NCI-H82 (cell line): ENCODE measurements at places on chromosomes 13 and 19.
A peak's percentile ranks its signal among the peaks of the same experiment; 100 is the strongest.

GRCh38 chr13:100300708-100301107, 211.8 kb downstream of the PCCA start:
- DNase-seq = peak; percentile 99

- peak; percentile 0 for DNase-seq
Observed at GRCh38 chr19:9528757-9529336, 9.6 kb downstream of the ZNF426 start.

DNA sequence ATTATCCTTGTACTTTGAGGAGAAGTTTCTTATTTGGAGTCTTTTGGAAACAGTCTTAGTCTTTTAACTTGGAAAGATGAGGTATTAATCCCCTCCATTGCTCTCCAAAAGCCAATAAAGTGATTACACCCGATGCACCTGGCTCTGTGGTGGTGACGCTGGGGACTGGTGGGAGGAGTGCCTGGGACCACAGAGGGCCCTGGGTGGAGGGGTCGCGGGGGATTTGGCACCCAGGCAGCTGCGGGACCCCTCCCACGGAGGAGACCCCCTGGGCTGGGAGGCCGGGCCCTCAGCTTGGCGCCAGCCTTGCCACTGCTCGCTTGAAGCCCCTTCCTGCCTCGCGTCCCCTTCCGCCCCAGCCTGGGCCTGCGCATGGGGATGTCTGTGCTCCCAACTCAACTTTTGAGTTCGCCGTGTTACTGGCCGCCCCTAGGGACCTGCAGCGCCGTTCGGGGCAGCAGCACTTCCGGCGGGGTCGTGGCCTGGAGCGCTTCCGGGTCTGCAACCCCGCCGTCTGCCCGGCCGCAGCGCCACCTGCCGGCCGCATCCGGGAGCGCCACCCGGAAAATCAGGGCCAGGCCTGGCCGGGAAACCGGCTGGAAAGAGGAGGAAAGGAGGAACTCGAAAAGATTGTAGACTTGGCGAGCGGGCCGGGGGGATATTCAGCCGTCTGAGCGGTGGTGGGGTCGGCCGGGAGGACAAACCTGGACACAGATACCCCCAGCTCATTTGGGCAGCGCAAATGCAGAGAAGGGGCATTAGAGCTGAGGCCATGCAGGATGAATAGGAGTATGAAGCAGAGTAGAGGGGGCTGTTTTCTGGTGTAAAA, 8.4 kb downstream of the PEAK3 start:
- DNase-seq = peak; percentile 89

DNA sequence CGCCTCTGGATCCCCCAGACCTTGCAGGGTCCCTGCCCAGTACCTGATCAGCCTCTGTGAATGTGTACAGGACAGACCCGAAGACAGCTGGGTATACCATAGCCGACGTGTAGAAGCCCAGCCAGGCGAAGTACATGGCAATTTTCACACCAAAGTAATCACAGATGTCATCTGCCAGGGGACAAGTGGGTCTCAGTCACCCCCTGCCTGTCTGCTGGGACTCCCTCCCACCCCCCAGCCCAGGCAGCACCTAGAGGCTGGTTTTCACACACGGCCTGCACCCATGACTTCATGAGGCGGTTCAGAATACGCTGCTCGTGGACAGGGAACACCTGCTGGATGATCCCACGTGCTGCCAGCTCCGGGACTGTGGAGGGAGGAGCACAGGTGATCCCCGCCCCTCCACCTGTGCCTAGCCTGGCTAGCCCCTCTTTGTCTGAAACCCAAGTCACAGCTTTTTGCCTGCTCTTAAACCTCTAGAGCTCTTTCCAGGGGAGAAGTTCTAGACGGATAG, 3.6 kb downstream of the ANO8 start:
- DNase-seq = no peak

DNA sequence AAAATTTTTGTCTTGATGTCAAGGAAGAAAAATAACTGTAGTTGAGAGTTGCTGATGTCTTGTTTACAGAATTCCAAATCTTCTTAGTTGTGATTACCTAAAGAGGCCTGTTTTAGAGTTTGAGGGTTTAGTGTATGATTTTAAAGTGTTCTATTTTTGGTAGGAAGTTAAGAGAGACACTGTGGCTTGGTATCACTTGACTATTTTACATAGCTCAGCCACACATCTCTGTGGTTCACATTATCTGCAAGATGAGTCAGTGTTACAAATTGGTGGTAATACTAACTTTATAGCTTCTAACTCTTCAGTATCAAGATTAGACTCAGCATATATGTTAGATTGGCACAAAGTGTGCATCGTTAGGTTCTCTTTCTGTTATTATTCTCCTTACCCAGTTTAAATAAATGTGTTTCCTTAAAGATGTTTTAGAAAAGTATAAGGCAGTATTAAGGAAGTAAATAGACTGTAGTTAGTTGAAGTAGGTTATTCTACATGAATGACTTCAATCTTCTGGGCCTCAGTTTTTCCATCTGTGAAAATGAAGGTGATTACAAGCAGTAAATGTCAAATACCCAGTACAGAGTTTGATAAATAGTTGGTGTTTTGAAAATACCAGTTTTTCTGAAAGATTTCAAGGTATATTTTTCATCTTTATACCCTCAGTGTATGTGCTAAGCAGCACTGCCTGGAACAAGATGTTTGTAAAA, 33.4 kb downstream of the COG6 start:
- DNase-seq = no peak

DNA sequence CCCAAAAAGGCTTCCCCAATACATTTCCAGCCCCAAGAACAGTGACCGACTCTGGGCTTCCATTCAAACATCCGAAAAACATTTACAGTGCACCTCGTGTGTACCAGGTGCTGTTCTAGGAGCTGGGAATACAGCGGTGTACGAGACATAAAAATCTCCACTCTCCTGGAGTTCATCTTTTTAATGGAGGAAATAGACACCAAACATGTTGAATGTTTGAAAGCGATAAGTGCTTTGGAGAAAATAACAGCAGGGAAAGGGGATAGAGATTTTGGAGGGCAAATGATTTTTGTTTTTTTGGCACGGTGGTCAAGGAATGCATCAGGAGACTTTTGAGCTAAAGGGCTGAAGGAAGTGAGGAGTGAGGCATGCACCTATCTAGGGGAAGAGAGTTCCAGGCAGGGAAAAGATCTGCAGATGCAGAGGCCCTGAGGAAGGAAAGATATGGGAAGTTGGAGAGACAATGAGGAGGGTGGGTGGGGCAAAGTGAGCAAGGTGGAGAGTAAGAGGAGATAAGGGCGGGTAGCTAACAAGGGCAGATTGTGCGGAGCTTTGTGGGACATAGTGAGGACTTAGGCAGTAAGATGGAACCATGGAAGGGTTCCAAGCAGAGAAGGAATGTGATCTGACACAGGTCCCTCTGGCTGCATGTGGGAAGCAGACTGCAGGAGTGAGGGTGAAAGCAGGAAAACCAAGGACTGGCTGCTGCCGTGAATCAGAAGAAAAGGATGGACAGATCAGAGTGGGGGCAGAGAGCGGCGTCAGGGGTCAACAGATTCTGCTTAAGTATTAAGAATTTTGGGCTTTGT, 703 bp upstream of the FBL start:
- peak; percentile 34 for DNase-seq

- DNase-seq = no peak
Observed at GRCh38 chr13:97243915-97244781, 22.0 kb downstream of the MBNL2 start.

GRCh38 chr13:51347099-51347498, 7.6 kb downstream of the SERPINE3 start:
- no peak for DNase-seq

DNA sequence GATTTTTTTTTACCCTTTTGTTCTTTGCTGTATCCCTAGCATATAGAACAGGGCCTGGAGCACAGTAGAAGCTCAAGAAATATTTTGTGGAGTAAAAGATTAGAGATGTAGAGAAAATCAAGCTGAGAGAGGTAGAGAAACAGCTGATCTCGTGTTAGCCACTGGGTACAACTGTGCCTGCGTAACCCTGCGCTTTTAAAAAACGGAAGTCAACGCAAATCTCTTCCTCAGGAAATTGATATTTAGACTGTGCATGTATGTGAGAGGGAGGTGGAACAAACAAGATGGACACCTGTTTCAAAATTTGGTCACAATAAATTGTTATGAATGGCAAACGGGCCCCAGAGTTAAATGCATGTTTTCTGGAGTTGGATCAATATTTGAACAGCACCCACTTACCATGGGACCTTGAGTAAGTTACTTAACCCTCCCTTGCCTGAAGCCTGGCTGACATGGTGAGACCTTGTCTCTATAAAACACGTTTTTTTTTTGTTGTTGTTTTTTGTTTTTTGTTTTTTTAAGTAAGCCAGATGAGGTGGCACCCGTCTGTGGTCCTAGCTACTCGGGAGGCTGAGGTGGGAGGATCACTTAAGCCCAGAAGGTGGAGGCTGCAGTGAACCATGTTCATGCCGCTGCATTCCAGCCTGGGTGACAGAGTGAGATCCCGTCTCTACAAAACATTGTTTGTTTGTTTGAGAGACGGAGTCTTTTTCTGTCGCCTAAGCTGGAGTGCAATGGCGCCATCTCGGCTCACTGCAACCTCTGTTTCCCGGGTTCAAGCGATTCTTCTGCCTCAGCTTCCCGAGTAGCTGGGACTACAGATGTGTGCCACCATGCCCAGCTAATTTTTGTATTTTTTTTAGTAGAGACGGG, 3.3 kb upstream of the EPOR start:
- DNase-seq = no peak

DNA sequence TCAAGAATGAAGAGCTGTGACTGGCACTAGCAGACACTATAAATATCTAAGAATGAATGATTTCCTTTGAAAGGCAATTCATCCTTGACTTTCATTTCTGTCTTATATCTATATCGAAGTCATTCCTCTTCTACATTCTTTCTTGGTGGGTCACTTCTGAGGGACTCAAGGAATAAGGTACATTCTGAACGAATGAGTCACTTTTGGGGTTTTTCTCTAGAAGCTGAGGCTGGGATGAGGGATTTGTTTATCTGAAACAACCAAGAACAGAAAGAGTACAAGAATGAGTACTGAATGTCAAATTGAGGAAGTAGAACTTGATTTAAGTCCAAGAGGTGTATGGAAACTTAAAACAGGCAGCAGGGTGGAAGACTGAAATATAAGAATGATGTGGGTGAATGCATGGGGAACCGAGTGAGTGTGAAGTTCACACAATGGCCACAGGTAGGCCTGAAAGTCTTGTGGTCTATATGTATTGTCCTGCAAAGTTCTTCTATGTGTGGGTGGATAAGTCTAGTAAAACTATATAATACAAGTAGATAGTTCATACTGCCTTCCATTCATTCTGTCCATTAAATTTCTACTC, 343.9 kb downstream of the OXGR1 start:
- no peak for DNase-seq

GRCh38 chr19:41384351-41384750, 8.0 kb downstream of the TMEM91 start:
- DNase-seq = no peak

DNA sequence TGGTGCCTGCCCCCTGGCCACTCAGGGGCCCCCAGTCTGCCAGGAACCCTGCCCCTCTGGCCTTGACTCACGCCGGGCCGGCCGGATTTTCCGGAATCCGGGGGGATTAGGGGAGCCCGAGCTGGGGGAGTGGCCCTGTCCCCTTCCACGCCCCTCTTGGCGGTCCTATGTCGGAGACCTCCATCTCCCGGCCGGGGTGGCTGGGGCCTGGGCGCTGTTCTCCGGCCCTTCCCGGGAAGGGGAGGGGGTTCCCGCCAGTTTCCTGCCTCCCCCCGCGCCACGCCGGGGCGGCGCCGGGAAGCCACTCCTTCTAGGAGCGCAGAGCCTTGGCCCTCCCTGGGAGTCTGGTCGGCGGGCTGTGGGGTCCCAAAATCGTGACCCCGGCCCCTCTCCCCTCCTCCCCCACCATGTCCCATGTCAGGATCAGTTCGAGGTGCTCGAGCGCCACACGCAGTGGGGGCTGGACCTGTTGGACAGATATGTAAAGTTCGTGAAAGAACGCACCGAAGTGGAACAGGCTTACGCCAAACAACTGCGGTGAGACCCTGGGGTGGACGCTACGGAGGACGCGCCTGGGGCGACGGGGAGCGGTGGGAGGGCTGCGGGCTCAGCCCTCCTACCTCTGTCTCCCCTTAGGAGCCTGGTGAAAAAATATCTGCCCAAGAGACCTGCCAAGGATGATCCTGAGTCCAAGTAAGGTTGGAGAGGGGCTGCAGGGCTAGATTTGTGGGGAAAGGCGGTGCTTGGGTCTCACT, 1.3 kb downstream of the TRIP10 start:
- DNase-seq = peak; percentile 71
